Muscle of leg (tissue), 16 donors: ENCODE measurements at places on chromosomes 3 and 15. TPM values are rescaled to one million over a fixed set of nuclear protein-coding genes. Genes with fewer than 3 reads are reported as not detected.

The WDR72 gene
- 0.26 TPM for polyA plus RNA-seq

The CD276 gene
- polyA plus RNA-seq, result 147 TPM

The REC114 gene
- not detected for polyA plus RNA-seq

The GTPBP8 gene
- 19.1 TPM for polyA plus RNA-seq

The CGNL1 gene
- 12.9 TPM for polyA plus RNA-seq

The SATB1 gene
- polyA plus RNA-seq, result 34.6 TPM

The AGBL1 gene
- polyA plus RNA-seq, result 9.3 TPM

The PRSS50 gene
- 0.12 TPM for polyA plus RNA-seq

The CFAP44 gene
- polyA plus RNA-seq, result 5.5 TPM

The RBPMS2 gene
- polyA plus RNA-seq, result 7.1 TPM

The SPATA12 gene
- not detected for polyA plus RNA-seq

The SIDT1 gene
- 3.7 TPM for polyA plus RNA-seq

The CAPN7 gene
- polyA plus RNA-seq, result 26.8 TPM

The SLC28A1 gene
- 0.33 TPM for polyA plus RNA-seq

The OR5K2 gene
- polyA plus RNA-seq, result not detected

The ZCWPW2 gene
- polyA plus RNA-seq, result 1.7 TPM

The BSN gene
- 0.62 TPM for polyA plus RNA-seq

The ASB14 gene
- polyA plus RNA-seq, result 1.2 TPM

The SLC38A3 gene
- polyA plus RNA-seq, result 4.4 TPM

The RLBP1 gene
- polyA plus RNA-seq, result 0.28 TPM

The SLC15A2 gene
- 56.0 TPM for polyA plus RNA-seq

The FAM107A gene
- 0.87 TPM for polyA plus RNA-seq

The DLL4 gene
- polyA plus RNA-seq, result 12.2 TPM

The POPDC2 gene
- 16.2 TPM for polyA plus RNA-seq

The GRAMD2A gene
- 0.61 TPM for polyA plus RNA-seq

The GNAT1 gene
- polyA plus RNA-seq, result not detected

The TFDP2 gene
- 26.4 TPM for polyA plus RNA-seq

The GABRR3 gene
- polyA plus RNA-seq, result not detected
